Stimulated activated CD8-positive, alpha-beta memory T cell treated with anti-CD3 and anti-CD28 coated beads, Interleukin-12 subunit alpha, Interleukin-12 subunit beta, amount 100 ng/mL, for 1 hour (primary cell): ENCODE measurements at places on chromosomes 4 and X.

GRCh38 chr4:114535725-114536124 lies 62.9 kb upstream of the UGT8 start:
- DNase-seq = no peak

- DNase-seq = no peak
These were observed 19.2 kb downstream of the SUPT20HL2 start for GRCh38 chrX:24294619-24295018.

- no peak for DNase-seq
These were observed 16.3 kb upstream of the ZNF41 start for GRCh38 chrX:47499293-47499692.

DNA sequence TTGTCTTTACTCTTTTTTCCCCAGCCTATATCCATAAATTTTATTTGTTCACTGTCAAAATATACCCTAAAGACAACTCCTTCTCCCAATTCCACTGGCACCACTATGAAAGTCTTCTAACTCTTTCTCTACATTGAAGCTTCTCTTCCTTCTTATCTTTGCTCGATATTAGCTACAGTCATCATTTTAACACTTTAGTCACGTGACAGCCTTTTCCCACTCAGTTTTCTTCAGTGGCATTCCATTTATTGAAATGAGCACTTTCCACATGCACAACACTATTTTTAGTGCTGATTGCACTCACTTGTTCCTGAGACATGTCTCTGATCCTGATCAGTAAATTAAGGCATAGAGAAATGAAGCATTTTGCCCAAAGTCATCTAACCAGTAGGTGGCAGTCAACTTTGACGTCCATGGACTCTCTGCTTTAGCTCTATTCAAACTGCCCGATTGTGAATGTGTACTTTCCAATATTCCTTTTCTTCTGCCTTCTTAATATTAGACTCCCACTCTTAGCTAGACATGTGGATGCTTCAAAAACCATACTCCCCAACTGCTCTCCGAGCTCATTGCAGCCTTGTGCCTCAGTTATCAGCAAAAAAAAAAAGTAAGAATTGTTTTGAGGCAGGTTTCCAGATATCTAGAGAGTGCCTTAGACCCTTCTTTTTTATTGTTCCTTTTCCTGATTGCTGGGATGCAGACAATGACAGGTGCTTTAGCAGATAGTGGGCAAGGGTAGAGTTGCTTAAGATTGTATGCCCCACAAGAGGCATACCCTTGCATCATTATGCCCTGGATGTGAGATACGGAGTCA lies 394.4 kb upstream of the ADGRL3 start:
- no peak for DNase-seq

- no peak for DNase-seq
These were observed 234.5 kb downstream of the FBXW7 start for GRCh38 chr4:152301381-152301780.

DNA sequence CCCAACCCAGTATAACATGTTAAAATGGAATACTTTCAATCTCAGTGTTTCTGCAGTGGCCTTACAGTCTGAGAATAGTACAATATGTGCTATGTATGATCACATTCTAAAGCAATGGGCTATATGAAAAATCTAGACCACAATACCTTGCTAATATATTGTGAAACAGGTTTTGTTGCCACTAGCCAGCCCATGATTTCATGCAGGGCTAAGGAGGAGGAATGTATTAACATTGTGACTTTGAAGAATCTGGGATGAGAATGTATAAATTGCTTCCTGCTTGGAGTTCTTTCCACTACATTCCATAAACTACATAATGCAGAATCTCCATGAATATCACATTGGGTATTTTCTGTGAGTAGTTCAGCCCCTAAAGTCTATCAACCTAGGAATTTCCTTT lies 935.4 kb upstream of the GRIA3 start:
- no peak for DNase-seq

DNA sequence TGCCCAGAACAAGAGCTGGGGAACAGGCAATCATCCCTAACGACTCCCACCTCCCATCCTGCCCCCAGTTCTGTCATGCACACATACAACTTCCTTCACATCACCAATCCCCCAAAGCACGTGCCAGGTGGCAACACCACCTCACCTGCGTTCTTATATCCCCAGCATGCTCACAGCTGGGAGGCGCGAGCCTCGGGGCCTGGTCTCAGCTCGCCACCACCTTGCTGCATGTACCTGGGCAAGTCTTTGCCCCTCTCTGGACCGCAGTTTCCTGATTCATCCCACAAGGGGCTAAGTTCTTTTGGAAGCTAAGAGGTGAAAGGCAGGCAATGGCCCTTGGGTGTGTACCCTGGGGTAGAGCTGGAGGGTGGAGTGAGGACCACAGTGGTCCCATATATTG lies 119.2 kb upstream of the PJA1 start:
- no peak for DNase-seq
